IgD-negative memory B cell (primary cell): ENCODE measurements at places on chromosomes 5 and 9. TPM values are rescaled to one million over a fixed set of nuclear protein-coding genes. Genes with fewer than 3 reads are reported as not detected.

Gene DAPK1
- 0.86 TPM for polyA plus RNA-seq

Gene GRIA1
- polyA plus RNA-seq, result not detected

Gene TEX48
- not detected for polyA plus RNA-seq

Gene GPSM1
- polyA plus RNA-seq, result not detected

Gene ANKRD55
- 1.5 TPM for polyA plus RNA-seq

Gene ANKRD20A1
- not detected for polyA plus RNA-seq

Gene ARAP3
- not detected for polyA plus RNA-seq

Gene IRX1
- not detected for polyA plus RNA-seq

Gene PCDHGA5
- polyA plus RNA-seq, result not detected

Gene FAM151B
- not detected for polyA plus RNA-seq

Gene ZNF782
- polyA plus RNA-seq, result 1.8 TPM

Gene IL11RA
- 4.7 TPM for polyA plus RNA-seq

Gene GALNT12
- 0.90 TPM for polyA plus RNA-seq

Gene CYLC2
- not detected for polyA plus RNA-seq

Gene GADD45G
- polyA plus RNA-seq, result 1.1 TPM

Gene CCNI2
- polyA plus RNA-seq, result 0.51 TPM

Gene MRRF
- 26.2 TPM for polyA plus RNA-seq

Gene FCN2
- polyA plus RNA-seq, result not detected

Gene LAMC3
- polyA plus RNA-seq, result not detected

Gene CENPH
- polyA plus RNA-seq, result 18.0 TPM

Gene SPINK4
- not detected for polyA plus RNA-seq

Gene CTSV
- polyA plus RNA-seq, result not detected

Gene PLPPR1
- polyA plus RNA-seq, result not detected

Gene PLAC8L1
- polyA plus RNA-seq, result not detected

Gene SPINK5
- not detected for polyA plus RNA-seq

Gene SH3RF2
- polyA plus RNA-seq, result not detected

Gene GARIN3
- not detected for polyA plus RNA-seq

Gene CCDC187
- 0.15 TPM for polyA plus RNA-seq

Gene ZNF462
- polyA plus RNA-seq, result not detected

Gene FOXD4L6
- not detected for polyA plus RNA-seq

Gene POLR3G
- polyA plus RNA-seq, result 2.8 TPM

Gene SKIC3
- polyA plus RNA-seq, result 46.0 TPM

Gene ASS1
- polyA plus RNA-seq, result not detected

Gene DOLK
- polyA plus RNA-seq, result 8.5 TPM

Gene ACOT12
- polyA plus RNA-seq, result not detected

Gene CA9
- polyA plus RNA-seq, result not detected
